Fibroblast of gingiva (primary cell): ENCODE measurements at places on chromosomes 5 and 9.

DNA sequence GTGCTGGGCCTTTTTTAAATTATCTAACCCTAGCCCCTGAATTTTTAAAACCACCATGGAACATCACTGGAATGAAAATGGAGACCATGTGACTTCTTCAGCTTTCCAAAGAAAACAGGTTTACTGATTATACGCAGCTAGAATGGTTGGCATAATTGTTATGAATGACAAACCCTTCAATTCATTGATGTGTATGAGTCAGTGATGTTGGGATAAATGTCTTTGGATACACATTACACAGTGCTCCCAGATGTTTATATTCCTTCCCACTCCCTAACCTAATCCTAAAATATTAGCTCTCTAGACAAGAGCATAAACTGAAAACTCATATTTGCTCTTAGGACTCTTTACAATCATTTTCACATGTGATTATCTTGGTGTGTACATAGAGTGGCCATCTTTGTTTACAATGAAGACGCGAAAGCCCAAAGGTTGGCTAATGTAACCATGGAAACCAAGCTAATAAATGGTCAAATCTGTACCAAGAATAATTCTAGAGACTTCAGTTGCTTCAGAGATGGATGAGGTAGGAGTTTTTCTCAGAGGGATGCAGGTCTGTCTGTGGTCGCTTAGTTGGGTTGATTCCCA lies 131.2 kb upstream of the HMHB1 start:
- no peak for DNase-seq

DNA sequence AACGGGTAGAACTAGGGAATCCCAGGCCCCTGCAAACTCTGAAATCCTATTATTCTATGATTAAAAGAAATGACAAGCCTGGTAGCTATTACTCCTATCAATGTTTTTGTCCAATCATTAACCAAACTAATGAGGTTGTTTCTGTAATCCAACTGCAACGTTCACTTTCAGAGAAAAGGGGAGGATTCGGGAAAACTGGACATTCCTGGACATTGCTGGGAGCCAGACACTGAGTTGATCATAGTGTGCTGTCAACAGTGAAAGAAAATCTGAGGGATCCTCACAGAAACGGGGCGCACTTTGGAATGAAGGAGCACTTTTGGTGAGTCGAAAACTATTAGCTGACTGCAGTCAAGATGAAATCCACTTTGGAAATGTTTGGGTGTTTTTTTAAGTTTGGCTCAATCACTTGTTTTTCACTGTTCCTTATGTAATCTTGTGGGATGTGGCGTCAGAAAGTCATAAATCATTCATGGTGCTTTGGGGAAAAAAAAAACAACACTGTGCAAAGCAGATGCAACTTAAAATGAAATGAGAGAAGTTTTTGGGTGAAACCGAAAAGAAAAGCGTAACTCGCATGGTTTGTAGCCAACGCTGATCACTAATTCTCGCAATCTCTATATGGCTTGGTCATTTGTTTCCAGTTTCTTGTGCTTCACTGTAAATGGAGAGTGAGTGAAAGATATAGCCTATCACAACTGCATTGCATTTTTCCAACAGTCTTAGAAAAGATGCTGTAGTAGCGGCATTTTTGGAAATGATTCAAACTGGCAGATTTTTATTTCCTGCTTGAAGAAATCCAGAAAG lies 51.2 kb upstream of the ADRA1B start:
- peak; percentile 60 for DNase-seq

GRCh38 chr9:27351438-27351837 lies 54.5 kb upstream of the EQTN start:
- DNase-seq: no peak

- DNase-seq: no peak
These were observed 110.1 kb upstream of the MOCS2 start for GRCh38 chr5:53219610-53220009.

GRCh38 chr5:135173662-135174290 lies 139.7 kb upstream of the PITX1 start:
- no peak for DNase-seq

DNA sequence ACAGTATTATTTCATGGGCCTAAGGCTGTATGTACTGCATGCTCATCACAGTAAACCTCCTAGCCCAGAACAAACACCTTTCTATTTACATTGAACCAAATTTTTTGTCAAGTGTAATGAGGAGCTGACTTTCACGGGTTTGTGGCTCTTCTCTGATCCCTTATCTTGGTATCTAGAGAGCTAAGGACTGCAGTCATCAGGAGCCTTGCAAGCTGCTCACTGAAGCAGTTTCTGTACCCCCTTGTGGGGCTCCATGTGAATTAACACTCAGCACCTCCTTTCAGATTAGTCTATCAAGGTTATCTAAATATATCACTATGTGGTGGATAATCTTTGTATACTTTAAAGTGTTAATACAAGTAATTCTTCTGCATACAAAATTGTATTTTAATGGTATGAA lies 108.2 kb downstream of the AUH start:
- DNase-seq: no peak

GRCh38 chr5:143837306-143837848 lies 25.4 kb downstream of the HMHB1 start:
- peak; percentile 65 for DNase-seq

- no peak for DNase-seq
These were observed 107.1 kb downstream of the CACNA1B start for GRCh38 chr9:137984520-137985257.

GRCh38 chr5:36655161-36655560 lies 48.8 kb downstream of the SLC1A3 start:
- peak; percentile 55 for DNase-seq

GRCh38 chr5:95832664-95833063 lies 10.1 kb upstream of the GLRX start:
- DNase-seq: no peak

GRCh38 chr9:3343671-3344070 lies 182.1 kb downstream of the RFX3 start:
- no peak for DNase-seq

DNA sequence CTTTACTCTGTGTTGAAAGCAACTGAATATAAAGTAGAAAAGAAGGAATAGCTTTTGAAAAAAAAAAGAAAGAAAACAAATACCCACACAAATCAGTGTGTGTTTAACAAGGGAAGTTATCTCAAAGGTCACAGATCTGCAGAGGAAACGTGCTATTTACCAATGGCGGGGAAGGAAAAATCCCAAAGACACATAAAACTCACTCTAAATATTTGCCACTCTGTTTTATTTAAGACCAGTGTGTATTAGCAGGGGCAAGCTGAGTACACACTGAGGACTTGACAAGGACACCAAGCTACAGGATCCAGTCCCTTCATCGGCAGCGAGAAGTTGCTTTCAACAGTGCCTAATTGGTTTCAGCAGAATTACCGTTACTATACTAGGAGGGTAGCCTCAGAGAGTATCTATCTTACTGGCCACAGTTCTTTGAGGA lies 252.5 kb downstream of the DEPDC1B start:
- DNase-seq: no peak

DNA sequence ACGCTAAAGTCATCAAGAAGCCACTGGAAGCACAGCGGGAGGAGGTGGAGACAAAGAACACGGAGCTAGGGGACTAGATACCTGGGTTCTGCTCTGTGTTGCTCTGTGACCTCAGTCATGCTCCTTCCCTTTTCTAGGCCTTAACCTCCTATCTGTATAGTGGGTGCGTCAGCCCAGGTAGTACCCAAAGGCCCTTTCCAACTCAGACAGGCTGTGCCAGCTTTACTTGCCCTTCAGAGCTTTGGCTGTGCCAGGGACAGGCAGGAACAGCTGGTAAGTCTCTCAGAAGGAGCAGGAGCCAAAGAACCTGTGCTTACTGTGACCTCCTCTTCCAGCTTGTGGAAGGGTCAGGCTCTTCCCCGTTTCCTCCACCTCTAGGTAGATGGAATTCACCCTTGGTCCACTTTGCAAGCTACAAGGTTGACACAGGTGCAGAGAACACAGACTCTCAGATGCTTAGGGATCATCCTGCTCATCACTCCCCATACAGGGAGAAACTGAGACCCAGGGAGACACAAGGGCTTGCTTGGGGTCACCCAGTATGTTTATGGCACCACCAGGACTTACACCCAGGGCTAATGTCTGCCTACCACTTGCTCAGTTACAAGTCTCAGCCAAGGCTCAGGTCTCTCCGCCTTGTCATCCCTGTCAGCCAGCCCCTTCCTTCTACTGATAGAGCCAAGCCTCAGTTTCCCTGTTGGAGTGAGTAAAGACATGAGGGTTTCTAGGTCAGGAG lies 1.7 kb downstream of the CCDC69 start:
- no peak for DNase-seq

DNA sequence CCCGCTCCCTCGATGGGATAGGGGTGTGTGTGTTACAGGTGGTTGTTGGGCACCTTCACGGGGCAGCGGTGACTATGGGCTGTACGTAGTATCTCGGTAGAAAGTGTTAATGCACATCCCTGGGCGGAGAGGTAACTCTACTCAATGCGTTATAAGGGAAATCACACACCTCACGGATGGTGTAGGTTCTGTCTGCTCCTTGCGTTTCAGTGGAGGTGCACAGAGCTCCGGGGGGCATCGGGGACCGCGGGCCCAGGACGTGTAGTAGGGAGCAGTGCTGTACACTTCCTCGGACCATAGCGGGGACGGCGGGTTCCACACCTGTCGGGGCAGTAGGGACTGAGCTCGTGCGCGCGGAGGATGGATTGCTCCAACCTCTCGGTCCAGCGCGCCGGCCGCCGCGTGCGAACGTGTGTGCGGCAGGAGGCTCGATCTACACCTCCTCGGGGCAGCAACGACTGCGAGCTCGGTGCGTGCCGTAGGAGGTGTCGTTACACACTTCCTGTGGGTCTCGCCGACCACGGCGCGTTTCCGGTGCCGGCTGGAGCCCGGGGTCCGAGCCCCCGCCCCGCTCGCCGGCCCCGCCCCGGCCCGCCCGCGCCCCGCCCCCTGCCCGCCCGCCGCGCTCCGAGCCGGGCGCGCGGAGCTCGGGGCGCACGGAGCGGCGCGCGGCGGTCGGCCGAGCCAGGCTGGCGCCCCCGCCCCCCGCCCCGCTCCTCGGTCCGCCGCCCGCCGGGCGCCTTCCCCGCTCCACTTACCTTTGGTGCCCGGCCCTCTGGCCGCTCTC lies at the start of gene KIAA1958:
KIAA1958 (plus strand) TSS at position 607 of the 787 bp plus-strand sequence. CDS start 87,254 bp downstream, outside the sequence.
- peak; percentile 65 for DNase-seq

- no peak for DNase-seq
These were observed 99.3 kb downstream of the PDZD2 start for GRCh38 chr5:31738199-31738598.

GRCh38 chr9:4222357-4222756 lies 77.5 kb downstream of the GLIS3 start:
- DNase-seq: no peak

DNA sequence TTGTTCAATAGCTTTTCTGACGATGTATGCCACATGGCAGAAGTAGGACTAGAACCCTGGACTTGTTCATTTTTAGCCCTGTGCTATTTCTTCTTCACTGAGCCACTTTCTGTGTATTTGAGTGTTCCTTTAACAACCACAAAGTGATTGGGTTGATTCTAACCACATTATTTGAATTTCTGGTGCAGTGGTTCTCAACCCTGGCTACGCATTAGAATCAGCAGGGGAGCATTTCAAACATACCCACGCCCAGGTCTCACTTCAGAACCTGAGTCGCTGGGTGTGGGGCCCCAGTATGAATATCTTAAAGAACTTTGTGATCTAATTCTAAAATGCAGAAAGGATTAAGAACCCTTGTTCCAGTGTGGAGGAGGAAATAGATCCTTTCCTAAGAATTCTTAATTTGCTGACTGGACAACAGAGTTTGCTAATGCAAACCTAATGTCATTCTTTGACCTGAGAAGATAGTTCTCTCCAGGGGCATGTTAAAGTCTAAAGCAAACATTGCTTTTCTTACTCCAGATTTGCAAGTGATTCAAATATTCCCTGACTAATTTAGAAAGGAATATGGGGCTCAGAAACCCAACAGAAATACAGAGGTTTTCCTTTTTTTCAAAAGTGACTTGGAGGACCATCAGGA lies 75.4 kb upstream of the GDNF start:
- no peak for DNase-seq

DNA sequence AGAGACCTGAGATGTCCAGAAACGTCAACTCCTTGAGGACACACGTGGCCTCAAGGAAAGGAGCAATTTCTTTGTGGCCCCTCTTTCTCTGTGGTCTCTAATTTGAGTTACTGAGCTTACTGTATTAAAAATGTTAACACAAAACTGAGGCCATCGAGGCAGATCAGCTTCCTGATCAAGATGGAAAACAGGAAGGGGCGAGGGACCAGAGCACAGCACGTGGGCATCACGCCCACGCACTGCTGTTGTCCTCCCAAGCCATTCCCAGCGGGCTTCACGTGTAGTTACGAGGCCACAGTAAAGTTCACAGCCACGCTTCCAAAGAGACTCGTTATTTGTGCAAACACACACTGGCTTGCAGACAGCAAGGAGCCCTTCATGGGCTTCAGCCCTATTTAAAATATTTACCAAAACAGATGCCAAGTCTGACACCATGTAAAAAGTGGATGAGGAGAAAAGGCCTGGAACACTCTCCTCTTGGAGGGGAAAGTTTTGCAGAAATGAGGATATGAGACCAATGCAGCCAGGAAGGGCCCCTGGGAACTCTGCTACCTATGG lies 149.5 kb downstream of the ROR2 start:
- no peak for DNase-seq

DNA sequence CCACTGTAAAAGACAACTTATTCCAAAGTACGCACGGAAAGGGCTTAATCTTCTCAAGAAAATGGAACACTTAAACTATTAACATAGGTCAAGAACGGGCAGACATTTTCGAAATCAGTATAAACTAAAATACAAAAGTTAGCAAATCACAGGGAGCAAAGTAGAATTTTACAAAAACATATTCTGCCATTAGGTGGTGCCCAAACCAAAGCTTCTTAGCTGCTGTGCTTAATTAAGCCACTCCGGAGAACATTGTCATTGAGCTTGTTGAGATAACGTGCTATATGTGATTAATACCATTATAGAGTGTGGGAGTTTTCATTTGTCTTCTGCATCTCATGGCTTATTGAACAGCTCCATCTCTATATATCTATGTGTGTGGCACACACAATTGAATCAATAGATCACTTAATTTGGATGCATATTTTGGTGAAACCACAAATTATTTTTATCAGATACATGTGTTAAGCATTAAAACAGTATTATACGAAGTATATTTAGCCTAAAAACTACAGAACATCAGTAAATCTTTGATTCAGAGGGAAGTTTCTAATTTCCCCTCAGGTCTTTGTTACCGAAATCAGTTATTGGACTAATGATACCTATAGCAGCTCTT lies 23.4 kb downstream of the UBLCP1 start:
- peak; percentile 49 for DNase-seq

DNA sequence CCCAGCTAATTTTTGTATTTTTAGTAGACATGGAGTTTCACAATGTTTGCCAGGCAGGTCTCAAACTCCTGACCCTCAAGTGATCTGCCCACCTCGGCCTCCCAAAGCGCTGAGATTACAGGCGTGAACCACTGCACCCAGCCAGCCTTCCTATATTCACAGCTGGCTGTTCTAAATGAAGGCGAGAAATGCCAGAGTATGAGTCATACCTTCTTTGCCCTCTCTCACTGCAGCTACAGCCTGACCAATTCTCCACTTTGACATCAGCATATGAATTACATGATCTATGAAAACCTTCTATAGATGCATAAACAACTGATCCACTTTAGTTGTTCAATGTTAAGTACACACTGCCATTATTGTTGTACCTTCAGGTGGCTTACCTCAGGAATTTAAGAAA lies 14.5 kb downstream of the APTX start:
- DNase-seq: no peak
